Urothelium cell line (cell line): ENCODE measurements at places on chromosomes 2 and 18.

- no peak for DNase-seq
Measured at GRCh38 chr2:8454797-8455196, 227.1 kb upstream of the ID2 start.

DNA sequence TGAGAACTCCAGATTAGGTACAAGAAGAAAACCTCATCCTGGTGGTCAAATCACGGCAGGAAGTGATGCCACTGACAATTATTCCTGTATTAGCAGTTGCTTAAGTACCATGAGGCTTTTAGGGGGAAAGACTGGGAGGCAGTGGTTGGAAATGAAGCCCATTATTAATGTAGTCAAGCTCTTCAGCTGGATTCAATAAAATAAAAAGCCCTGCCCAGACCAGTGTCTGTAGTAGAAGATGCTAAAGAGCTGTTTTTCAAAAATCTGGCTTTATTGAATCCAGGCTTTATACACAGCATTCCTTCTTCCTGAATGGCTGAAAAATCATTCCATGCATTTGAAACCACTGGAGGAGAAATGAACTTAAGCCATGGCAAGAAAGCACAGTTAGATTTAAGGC, 155.2 kb downstream of the BCL2 start:
- no peak for DNase-seq

DNA sequence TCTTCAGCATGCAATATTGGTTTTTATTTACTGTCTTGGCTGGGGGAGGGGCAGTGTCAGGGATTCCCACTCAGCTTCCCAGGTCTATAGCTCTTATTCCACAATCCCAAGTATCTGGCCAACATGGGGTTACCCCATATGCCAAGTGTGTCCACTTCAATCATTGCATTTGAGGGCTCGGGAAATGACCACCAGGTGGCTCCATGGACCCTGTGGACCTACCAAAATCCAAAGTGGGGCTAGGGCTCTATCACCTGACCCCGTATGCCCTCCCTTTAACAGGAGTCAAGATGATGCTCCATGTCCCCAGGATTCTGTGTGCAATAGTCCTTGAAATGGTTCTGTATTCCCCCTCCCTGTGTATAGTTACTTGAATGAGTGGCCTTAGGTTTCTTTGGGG, 12.1 kb upstream of the TRAF3IP1 start:
- DNase-seq, result no peak

GRCh38 chr2:19900931-19901441, 797 bp downstream of the TTC32 start:
- no peak for DNase-seq

DNA sequence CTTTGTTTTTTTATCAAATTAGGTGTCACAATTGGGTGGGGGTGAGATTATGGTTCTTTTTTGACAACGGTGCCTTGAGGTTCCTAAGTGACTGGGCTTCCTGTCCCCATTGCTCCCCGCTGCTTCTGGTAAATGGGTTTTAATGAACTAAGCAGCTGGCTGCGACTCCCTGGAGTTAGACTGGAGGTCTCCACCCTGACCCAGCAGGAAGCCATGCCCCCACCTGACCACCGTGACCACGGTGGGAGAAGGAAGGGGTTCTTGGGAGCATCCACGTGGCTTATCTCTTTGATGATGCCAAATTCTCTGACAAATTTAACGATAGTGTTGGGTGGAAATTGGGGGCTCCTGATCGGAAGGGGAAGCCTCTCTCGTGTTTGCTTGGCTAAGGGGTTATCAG, 12.2 kb downstream of the CNDP2 start:
- no peak for DNase-seq

DNA sequence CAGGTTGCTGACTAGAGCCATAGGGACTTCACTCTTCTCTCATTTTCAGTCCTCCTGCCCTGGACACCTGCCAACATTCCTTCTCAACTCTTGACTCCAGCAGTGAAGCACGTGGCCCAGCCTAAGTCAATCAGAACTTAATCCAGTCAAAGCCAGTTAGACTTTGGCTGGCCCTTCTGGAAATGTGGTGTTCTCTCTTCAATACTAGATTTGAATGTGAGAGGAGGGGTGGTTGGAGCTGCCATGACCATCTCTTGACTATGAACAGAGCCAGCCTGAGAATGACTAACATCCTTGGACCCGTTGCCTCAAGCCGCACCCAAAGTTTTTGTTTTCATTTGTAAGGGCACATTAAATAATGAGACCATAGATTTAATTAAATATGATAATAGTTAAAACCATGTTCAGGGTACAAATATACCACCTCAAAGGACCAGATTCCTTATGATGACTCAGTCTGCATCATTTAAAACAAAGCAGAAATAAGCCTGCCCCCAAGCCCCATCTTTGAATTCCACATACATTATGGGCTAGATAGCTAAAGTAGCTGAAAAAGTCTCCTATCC, 49.7 kb upstream of the RASGRP3 start:
- peak; percentile 49 for DNase-seq

DNA sequence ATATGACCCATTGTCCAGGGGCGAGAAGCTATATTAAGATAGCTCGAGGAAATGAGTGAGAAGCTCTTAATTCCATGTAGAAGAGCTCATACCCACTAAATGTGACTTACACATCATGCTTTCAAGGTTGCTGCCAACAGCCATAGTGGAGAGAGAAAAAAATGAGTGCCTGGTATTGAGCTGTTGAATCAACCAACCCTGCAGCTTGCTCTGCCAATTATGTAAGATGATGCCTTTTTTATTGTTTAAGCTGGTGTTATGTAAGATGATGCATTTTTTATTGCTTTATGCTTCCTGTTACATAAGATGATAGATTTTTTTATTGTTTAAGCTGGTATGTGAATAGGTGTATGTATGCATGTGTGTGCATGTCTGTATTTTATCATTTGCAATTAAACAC, 228.2 kb downstream of the CCDC178 start:
- no peak for DNase-seq

DNA sequence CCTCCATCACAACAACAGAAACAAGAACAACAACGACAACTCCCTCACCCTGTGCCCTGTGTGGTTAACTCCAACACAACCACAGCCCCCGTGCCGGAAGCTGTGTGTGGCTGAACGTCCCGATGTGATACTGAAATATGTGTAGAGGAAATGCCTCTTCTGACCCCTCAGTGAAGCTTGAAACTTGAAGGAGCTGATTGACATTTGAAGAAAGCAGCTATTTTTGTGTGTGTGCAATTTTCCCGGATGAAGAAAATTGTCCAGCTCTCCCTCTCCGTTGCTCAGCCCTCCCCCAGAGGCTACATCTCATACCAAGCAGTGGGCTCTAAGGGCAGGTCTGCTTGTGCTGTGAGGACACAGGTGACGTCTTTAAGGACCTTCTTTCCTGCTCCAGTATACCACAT, 173.8 kb downstream of the ICOS start:
- DNase-seq, result peak; percentile 23
